ENCODE measurements at places on chromosomes 1 and 21.

- DNase-seq: no peak
These were observed 447.0 kb upstream of the PKN2 start for GRCh38 chr1:88237058-88237457.

- no peak for DNase-seq
These were observed 1001.7 kb upstream of the TMPRSS15 start for GRCh38 chr21:19405326-19405725.

DNA sequence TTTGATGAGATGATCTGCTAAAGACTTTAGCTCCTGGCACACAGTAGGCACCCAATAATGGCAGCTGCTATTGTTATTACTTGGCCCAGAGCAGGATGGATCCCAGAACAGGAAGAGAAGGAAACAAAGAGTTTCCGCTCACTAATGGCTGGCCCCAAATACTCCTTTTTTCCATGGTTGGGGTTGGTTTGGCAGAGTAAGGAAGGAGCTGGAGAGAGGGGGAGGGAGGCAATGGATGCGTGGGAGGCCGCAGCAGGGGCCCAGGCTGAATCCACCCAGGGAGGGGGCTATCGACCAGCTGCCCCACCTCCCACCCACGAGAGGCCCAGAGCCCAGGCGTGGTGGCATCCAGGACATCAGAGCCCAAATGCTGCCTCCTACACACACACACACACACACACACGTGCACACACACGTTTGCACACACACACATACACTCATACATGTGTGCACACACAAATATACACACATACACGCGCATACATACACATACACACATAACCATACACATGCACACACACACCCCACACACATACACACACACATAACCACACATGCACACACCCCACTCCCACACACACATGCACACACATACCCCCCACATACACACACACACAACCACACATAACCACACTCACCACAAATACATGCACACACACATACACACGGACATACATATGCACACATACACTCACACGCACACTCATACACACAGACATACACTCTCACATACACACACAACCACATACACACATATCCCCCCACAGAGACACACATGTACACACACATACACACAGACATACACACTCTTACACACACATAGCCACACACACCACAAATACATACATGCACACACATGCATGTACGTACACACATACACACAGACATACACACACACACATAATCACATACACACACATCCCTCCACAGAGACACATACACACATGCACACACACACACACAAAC, 25.2 kb downstream of the C1QB start:
- no peak for DNase-seq

GRCh38 chr1:217542837-217543236, 88.1 kb downstream of the GPATCH2 start:
- no peak for DNase-seq

- DNase-seq: no peak
These were observed 1.2 kb downstream of the PTPN14 start for GRCh38 chr1:214550013-214550856.

DNA sequence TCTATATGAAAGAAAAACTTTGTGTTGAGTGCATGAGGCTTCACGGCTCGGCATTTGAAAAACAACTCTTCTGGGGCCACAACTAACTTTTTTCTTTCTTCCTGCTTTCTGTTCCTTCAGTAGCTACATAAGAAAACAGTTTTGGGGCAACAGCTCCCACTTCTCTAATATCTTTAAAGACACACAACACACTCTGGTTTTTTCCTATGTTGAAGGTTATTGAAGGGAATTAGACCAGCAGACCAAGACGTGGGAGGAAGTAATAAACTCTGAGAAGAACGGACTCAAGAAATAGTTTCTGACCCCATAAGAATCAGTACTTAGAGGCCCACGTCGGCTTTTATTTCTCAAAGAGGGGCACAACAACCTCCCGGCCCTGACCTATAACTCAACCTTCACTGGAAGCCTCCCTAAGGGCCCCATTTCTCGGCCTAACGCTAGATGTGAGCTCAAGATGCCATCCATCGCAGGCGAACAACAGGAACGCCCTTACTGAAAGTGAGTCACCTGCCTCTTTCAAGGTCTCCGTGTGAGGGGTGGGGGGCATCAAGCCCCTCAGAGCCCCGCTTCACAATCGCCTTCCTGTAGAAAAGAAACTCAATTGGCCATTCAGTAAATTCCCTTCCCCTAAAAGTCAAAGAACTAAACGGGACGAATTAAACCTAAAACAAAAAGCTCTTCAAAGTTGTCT, 844 bp downstream of the ZMYM6 start:
- DNase-seq: peak; percentile 74

- no peak for DNase-seq
These were observed 83.3 kb downstream of the ABCA4 start for GRCh38 chr1:94037392-94038229.

- peak; percentile 55 for DNase-seq
These were observed 10.6 kb upstream of the NADK start for GRCh38 chr1:1788646-1789431.

GRCh38 chr1:235876402-235876841, 9.7 kb upstream of the LYST start:
- no peak for DNase-seq

DNA sequence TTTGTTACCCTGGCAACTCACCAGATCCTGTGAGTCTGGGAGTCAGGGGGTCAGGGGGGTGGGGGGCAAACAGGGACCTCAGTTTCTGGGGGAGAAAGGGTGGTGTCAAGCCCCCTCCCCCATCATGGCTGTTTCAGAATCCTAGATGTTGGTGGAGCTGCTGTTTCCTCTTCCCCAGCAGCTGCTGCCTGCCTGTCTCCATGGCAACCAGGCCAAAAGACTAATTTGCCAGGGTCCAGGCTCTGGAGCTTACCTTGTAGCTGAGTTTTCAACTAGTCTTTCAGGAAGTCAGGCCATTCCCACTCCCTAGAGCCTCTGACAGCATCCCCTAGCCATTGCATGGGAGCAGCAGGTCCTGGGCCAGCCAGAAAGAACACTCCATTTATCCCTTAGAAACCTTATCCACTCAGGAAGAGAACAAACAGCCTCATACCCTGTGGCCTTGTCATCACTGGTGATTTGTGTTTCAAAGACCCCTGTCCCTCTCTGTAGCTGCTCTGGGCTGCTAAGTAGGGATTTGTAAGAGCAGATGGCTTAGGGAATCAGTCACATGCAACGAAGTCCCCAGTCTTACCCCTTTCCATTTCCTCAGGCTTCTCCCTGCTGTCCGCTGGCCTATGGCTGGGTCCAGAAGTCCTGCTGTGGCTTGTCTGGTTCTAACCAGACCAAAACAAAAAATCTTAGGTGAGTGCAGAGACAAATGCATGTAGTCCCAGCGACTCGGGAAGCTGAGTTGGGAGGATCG, 21.5 kb upstream of the STMN1 start:
- peak; percentile 90 for DNase-seq

- no peak for DNase-seq
These were observed 1.6 kb downstream of the IGSF21 start for GRCh38 chr1:18109058-18109755.

DNA sequence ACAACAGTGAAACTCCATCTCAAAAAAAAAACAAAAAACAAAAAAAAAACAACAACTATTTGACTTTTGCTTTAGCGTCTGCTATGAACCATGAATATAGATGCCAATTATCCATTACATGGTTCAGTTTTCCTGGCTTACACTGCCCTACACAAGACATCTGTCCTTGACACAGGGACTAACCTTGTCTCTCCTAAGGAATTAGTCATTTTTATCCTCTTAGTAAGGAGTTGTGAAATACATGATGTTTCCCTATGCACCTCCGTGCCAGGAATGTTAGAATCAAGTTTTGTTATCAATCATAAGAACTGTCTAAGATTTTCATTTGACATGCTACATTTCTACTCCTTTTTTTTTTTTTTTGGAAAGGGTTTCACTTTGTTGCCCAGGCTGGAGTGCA, 241.8 kb downstream of the KIF26B start:
- no peak for DNase-seq

DNA sequence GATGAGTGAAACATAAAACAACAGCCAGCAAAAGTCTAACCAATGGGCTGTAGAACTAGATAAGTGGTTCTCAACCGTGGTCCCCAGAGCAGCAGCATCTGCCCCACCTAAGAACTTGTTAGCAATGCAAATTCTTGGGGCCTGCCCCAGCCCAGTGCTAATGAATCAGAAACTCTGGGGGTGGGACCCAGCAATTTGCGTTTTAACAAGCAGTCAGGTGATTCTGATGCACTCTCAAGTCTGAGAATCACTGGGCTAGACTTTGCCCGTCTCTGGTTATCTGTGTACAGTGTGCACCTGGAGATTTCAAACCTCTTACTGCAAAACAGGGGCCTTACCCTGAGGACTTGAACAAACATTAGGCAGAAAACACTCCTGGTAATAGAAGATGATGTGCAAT, 66.5 kb downstream of the PLXNA2 start:
- no peak for DNase-seq

DNA sequence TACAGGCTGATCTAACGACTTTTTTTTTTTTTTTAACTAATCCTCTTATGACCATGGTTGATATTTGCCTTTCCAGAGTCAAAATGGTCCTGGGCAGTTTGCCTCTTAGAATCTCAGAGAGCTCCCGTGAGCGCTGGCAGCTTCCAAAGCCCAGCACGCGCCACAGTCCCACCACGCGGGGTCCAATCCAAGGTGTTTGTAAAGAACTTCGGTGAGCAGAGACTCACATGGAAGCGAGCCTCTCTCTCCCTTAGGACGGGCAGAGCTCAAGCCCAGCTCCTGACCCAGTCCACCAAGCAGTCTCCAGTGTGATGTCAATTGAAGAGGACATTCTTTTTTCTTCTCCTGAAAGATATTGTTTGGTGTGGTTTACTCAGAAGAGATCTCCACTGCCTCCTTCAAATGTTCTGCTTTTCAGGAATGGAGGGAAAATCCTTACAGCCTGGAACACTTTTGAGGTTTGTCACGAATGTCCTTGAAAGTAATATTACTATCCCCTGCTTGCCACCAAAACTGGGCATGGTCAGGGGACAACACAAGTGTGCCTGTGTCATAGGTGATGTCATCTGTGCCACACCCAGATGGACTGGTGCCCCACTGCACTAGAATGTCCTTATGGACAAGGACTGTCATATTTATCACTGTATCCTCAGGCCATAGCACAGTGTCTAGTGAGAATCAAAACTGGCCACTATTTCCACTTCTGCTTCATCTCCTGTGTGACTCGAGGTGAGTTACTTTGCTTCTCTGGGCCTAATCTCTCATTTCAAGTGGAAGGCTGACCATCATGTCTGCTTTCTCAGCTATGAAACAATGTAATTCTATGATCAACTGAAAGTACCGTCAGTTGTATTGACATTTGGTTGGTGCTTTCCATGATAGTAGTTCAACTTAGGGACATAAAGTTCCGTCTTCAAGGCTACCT, 97.4 kb upstream of the EDEM3 start:
- no peak for DNase-seq

DNA sequence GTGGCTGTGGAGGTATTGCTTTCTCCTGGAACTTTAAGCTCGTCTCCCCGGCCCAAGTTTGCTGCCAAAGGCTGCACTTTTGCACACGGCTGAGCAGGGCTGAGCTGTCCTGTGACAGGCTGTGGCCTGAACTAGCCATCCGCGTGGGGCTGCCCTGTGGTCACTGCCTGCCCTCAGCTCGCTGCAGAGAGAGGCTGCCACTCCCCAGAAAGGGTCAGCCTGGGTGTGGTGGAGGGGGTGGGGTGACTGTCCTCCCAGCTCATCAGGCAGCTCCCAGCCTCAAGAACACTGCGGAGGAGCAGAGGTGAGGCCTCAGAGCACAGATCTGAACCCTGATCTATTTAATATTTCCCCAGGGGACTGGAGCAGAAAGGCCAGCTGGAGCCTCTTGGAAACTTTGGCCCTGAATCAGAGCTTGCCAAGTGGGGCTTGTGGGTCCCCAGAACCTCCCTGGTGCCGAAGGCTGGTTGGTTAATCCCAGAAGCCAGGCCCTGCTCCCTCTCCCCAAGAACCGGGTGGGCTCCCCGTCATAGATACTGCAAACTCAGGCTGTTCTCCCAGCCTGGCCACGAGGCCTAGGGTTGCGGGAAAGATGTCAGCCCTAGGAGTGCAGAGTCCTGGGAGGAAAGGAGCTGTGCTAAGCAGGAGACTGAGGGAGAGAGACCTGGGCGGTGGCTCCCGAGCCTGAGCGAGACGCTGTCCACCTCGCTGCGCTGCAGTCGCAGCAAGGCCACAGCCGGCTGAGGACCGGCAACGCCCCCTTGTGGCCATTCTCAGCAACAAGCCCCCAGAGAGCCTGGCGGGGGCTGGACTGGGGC, 125.1 kb upstream of the IPO9 start:
- peak; percentile 71 for DNase-seq

DNA sequence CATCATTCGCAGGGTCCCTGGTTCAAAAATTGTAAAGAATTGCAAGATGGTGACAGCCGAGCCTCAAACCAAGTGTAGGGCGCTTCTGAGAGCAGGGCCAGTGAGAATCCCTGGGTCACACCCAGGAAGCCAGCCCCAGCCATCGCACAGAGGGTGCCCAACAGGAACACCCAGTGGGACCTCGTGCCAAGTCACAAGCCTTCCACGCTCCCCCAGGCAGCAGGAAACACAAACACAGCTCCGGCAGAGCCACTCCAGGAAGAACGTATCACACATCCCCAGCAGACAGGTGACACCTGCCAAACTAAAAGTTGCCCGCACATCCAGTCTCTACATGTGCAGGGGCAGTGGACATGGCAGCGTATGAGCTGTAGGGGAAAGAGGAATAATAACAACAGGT, 20.2 kb downstream of the DHRS3 start:
- no peak for DNase-seq

All from common myeloid progenitor, CD34-positive (primary cell).